ENCODE measurements at places on chromosomes 2 and 18.
A peak's percentile ranks its signal among the peaks of the same experiment; 100 is the strongest.

GRCh38 chr2:90076311-90076710 lies 1384.8 kb downstream of the RPIA start:
- no peak for DNase-seq

GRCh38 chr2:60715561-60715960 lies 40.5 kb upstream of the PAPOLG start:
- DNase-seq = no peak

DNA sequence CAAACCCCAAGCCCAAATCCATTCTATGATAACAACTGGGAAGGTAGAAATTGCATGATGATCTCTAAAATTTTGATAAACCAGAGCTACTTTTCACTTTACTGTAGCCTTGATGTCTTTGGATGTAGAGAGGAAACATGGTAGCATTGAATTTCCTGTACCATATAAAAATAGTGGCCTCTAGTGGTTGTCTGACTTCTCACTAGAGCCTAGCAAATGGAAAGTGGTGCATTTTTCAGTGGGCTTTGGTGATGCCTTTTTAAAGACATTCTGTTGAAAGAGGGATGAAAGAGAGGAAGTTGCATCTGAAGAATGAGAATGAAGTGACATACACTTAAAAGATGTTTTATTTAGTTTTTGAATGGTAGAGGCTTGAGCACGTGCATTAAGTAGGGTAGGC lies 662.2 kb downstream of the XIRP2 start:
- DNase-seq = no peak

GRCh38 chr18:11859903-11860407 lies 8.7 kb downstream of the CHMP1B start:
- DNase-seq = no peak

GRCh38 chr18:68431111-68431921 lies 283.6 kb downstream of the TMX3 start:
- no peak for DNase-seq

DNA sequence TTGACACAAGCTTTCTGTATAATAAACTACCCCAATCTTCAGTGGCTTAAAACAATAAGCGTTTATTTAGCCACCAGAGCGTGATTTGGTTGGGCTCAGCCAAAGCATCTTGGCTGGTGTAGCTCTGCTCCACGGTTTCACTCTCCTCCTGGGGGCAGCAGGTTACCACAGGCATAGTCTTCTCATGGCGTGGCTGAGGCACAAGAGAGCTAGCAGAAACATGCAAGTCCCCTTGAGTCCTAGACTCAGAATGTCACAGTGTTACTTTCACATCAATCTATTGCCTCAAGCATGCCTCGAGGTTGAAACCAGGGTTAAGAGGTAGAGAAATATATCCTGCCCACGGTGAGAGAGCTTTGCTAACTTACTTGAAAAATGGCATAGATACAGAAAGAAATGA lies 19.9 kb upstream of the SLC9A2 start:
- no peak for DNase-seq

DNA sequence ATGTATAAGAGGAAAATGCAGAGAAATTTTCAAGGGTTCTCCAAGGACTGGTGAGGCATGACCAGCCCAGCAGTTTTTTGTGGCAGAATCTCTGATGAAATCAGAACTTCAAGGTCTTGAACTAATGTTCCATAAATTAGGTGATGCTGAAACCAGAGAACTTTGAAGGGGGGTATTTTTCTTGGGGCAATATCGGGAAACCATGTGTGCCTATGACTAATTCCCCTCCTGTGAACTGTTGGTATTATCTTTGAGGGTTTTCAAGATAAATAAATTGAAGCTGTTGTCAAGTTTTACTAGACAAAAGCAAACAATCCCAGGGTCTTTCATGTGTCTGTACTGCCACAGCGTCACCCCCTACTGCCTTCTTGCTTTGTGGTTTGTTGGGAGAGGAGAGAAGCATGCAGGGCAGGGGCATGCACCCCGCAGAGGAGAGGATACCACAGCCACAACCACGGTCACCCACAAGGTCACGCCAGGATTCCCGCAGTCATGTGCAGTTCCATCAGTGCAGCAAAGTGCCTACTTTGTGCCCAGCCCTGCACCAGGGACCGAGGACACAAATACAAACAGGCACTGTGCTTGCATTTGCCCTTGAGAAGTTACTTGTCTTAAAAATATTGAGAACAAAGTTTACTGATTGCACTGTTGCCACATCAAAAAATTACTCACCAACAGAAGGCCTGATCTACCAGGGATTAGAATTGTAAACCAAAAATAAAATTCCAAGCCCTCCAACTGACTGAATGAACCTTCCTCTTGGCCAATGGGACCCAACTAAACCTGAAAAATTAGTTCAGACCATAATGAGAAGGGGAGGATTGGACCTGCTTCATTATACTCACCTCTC lies 413.3 kb upstream of the TRIB2 start:
- no peak for DNase-seq

GRCh38 chr18:10320791-10321190 lies 133.6 kb upstream of the APCDD1 start:
- no peak for DNase-seq

DNA sequence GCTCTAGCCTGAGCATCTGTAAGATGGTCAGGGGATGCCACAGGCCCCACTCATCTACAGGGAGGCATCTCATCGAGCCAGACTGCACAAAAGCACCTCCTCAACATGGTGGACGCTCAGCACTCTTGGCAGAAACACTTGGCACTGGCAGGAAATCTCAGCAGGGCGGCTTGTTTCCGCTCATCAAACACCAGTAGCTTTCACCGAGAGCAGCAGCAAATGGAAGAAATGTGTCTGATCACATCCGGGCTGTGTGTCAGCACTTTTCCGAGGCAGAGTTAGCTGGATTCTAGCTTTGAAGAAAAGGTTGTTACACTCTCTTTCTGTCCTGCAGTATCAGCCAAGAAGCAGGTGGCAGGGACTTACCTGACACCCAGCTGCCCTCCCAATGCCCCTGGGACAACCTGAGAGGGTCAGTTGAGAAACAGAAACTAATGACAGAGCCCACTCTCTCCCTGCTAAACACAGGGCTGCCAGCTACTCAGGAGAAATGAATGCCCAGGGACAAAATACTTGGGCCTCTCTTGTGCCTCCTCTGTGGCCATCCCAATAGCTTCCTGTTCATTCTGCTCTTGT lies 68.9 kb upstream of the FZD7 start:
- no peak for DNase-seq

DNA sequence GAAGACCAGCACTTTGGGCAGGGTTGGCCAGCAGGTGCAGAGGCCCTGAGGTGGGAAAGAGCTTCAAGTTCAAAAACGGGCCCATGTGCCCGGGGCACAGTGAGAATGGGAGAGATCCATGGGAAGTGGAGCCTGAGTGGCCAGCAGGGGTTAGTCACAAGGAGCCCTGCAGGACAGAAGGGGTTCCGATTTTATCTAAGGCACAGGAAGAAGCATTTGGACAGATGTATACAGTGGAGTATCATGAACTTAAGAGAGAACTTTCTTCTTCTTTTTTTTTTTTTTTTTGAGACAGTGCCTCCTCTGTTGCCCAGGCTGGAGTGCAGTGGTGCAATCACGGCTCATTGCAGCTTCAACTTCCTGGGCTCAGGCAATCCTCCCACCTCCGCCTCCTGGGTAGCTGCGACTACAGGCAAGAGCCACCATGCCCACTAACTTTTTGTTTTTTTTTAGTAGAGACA lies 24.0 kb downstream of the WIPF1 start:
- DNase-seq = no peak

DNA sequence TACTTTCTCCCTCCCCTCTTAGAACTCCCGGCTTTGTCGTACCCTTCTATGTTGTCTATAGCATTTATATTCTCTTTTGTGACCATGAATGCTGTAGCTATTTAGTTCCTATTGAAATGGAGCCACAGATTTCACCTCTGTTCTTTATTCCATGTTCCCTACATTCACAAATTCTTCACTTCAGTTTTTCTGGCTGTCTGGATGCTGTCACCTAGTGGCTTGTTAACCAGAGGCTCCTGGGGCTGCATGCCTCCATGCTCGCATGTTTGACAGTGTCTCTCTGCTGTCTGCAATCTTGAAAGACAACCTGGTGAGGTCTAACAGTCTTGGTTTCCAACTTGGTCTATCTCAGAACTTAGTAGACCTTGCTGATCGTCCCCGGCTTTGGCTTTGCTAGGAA lies 48.2 kb downstream of the CFAP221 start:
- no peak for DNase-seq

- DNase-seq = no peak
These were observed 69.1 kb downstream of the ANKRD62 start for GRCh38 chr18:12162786-12163185.

DNA sequence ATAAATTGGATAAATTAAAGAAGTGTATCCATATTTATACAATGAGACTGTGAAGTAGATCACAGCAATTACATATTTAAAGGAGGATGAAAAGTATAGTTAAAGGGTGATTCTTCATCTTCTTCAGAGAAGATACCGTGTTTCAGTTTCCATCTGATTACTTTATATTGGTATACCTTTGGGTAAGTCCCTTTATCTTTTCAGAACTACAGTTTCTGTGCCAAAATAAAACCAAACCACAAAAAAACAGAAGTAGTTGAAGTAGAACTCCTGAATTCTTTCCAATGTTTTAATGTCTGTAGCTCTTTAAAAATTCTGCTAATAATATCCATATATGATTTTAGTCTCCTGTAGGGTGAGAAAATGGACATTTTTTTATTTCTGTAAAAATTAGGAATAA lies 231.2 kb upstream of the LINC00305 start:
- no peak for DNase-seq

DNA sequence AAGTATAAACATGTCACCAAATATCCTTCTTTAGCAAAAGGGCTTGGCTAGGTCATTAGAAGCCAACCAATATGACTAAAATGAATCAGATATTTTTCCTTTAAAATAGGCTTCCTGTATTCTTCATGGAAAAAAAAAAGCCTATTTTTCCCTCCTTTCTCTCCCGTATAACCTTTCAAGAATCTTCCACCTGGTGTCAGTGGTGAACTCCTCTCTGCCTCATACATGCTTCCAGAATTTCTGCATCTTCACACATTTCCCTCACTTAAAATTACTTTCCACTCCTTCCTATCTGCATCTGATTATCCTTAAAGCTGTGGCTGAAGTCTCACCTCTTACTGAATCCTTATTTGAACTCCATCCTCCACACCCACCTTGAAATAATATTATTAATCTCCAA lies 116.9 kb upstream of the FANCL start:
- no peak for DNase-seq

- DNase-seq = no peak
These were observed 1954.1 kb upstream of the CELF4 start for GRCh38 chr18:39519741-39520140.

GRCh38 chr2:102735416-102736109 lies 26.3 kb upstream of the TMEM182 start:
- DNase-seq = no peak

GRCh38 chr2:68377137-68377780 lies 12.2 kb downstream of the PLEK start:
- DNase-seq = no peak

GRCh38 chr18:56067969-56068671 lies 480.1 kb upstream of the TCF4 start:
- no peak for DNase-seq

- DNase-seq = peak; percentile 41
These were observed 125.9 kb downstream of the MAP4K4 start for GRCh38 chr2:101823347-101823791.

DNA sequence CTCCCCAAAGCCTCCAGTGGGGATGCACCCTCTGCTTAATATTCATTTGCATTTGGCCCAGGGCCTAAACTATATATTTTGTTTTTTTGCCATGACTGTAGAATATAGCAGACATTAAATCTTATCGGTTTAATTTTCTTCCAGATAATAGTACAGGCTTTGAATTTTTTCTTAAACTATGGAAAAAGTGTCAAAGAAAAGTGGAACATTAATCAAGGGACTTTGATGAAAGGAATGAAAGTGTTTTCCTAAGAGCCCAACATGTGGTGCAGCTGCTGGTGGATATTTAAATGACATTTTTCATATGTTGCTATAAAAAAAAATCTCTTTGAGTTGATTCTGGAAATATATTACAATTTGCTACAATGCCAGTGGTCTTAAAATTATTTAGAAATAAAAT lies 346.8 kb downstream of the CYP26B1 start:
- no peak for DNase-seq

DNA sequence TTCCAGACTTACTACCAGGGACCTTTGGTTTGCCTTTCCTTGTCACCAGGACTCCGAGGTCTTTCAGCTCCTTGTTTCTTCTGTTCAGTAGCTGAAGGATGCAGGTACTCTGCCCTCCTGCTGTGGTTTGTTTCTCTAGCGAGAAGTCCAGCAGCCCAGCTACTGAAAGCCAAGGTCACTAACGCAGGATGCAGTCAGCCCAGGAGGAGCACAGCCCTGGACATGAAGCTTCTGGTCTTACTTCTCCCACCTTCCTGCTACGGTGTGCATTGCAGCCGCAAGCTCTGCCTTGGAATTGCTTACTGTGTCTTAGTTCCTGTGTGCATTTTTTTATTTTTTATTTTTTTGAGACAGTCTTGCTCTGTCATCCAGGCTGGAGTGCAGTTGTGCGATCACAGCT lies 62.4 kb downstream of the DGKD start:
- DNase-seq = no peak

GRCh38 chr2:233821709-233822100 lies 32.6 kb downstream of the HJURP start:
- no peak for DNase-seq

DNA sequence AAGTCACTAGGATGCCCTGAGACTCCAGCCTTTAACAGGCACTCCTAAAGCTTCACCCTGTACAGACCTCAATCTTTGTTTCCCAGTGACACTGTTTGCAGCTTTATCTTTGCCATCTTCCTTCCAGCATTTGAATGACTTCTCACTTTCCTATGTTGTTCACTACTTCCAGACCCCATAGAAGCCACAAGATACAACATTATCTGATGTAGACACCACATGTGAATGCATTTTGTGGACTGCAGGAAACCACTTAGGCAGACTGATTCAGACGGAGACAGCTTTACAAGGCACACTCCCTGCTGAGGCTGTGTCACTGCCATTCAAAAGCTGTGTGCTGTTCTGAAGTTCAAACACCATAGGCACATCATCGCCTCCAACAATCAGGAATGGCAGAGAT lies 67.3 kb upstream of the SPATS2L start:
- DNase-seq = no peak

DNA sequence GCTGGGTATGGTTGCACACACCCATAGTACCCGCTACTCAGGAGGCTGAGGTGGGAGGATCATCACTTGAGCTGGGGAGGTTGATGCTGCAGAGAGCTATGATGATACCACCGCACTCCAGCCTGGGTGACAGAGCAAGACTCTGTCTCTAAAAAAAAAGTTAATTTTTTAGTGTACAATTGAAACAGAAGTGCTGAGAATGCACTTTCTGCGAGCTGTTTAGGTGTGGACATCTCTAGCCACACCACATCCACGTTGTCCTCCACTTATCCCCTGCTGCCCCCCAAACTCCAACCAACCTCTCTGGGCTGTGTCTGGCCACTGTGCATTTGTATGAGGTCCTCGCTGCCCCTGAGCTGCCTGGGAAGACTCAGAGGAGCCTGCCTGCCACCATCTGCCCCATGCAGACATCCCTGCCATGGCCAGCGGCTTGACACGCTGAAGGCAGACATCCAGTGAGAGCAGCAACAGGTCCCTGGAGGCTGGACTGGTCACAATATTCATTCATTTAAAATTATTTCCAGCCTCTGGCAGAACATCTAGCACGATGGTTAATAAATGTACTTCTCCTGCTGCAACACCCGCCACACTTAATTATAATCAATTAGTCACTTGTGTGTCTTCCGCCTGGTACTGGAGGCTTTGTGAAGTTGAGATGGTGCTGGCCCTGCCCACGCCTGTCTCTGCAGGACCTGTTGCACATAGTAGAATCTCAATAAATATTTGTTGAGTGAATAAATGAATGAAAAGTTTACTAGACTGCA lies 3.7 kb upstream of the AFF3 start:
- no peak for DNase-seq

All from activated CD8-positive, alpha-beta memory T cell treated with anti-CD3 and anti-CD28 coated beads for 4 hours (primary cell).